Fibroblast of skin of left biceps (primary cell): ENCODE measurements at places on chromosomes 2 and 18.

GRCh38 chr2:232597362-232598079 lies 35.9 kb upstream of the EFHD1 start:
- no peak for DNase-seq

- no peak for DNase-seq
Measured at GRCh38 chr2:159419403-159419802, 132.9 kb upstream of the WDSUB1 start.

DNA sequence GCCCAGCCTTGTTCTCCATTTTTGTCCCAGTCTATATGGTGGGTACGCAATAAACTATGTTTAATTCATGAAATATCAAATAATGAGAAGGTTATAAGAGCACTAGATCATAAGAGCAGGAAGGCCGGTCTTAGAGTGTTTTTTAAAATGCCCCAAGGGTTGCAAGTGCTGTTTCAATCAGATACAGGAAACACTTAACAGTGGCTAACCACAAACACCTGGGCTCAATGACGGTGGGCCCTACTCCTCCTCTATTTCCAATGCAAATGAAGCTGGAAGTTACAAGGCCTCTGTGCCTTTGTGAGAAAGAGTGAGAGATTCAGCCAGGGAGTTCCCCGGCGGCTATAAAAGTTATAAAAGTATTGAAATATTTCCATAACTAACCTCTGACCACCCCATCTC lies 18.9 kb upstream of the WDR33 start:
- DNase-seq: no peak

- no peak for DNase-seq
Measured at GRCh38 chr18:38940475-38940862, 1374.9 kb upstream of the CELF4 start.

DNA sequence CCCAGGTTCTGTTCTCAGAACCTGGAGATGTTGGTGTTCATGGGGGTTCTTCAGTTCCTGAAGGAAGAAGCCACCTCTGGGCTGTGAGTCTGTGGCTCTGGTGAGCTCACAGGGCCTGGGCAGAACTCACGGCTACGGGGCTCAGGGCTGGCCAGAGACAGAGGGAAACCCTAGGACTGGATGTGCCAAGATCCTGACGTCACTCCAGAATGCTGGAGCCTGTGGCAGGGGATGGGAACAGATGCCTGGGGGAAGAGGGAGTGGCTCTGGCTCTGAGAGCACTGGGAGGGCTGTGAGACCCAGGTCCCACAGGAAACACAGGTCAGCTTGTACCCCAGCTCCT lies at the start of gene OTOF:
Gene OTOF, minus strand, starts transcription at position 214 of the 343 bp plus-strand sequence.
- no peak for DNase-seq

DNA sequence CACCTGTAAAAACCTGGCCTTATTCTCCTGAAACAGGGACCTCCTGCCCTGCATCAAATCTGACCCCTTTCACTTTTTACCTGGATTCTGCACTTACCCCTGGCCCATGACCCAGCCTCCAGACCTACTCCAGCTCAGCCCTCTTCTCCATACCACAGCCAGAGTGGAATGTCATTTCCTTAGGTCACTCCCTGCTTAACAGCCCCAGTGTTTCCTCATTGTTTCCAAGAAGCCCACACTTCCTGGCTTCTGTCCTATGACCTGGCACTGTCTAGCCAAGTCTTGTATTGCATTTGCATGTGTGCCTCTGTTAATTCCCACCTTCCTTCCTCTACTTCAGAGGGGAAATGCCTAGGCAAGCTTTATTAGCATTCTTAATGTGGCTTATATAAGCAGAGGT lies 51.4 kb upstream of the TRIB2 start:
- DNase-seq: no peak

- no peak for DNase-seq
Measured at GRCh38 chr2:227703961-227704360, 13.9 kb downstream of the SLC19A3 start.

DNA sequence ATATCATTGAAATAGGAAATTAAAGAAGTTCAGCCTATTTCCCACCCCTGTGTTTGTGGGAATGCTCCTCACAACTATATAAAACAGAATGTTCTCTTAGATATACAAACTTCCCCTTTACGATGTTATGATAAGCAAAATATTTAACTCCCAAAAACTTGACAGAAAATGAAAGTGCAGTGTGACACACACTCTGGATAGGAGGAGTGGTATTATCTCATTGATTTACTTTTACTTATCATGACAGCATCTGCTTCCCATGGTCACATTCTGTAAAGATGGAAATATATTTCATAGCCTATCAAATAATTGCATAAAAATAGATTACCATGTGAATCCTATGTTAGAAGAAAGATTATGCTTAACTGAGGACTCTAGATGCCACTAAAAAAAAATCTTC lies 96.6 kb upstream of the STK17B start:
- DNase-seq: no peak

DNA sequence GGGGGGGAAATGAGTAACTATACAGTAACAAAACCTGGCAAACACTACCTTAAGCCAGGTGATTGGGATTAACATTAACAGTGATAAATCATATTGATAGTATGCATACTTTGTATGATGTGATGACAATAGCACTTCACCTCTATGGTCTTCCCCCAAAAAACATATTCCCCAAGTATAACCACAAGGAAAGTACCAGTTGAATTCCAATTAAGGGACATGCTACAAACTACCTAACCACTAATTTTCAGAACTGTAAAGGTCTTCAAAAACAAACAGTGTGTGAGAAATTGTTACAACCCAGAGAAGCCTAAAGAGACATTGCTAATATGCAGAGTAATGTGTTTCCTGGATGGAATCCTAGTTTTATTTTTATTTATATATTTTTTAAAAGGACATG lies 152.4 kb downstream of the ZRANB3 start:
- DNase-seq: no peak

DNA sequence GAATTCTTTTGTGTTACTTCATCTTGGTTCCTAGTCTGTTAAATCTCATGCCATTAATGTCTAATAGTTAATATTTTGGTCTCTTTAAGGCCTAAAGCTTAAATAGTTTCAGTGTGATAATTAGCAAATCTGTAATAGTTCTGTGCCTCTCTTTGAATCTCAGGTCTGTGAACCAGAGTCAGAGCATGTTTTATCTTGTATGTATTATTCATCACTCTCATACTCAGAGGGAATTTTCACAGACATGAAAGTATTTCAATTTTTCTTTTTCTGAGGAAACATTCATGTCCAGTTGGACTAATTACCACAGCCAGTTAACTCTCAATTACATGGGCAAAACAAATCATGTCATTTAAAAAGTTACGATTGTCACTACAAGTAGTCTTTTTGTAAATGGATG lies 931.9 kb upstream of the SLC39A10 start:
- DNase-seq: no peak

DNA sequence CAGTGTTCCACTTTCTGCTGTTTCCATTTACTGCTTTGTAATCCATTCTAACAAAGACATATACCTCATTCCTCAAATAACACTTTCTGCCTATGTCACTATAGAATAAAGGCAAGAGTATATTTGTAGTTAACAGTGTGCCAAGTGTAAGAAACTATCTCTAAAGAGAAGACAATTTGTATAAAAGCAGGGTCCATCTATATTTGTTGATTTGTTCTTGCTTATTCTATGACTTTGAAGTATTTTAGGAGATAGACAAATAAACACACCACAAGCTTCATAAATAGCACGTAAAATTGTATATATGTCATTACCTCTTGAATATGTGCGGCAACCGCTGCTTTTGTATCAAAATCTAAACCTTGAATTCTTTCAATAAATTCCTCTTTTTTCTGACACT lies 56.0 kb downstream of the CCDC88A start:
- no peak for DNase-seq
